IMR-90 (cell line): ENCODE measurements at places on chromosomes 2 and 18.

GRCh38 chr2:120514521-120514920 lies 168.6 kb downstream of the INHBB start:
- no peak for DNase-seq

DNA sequence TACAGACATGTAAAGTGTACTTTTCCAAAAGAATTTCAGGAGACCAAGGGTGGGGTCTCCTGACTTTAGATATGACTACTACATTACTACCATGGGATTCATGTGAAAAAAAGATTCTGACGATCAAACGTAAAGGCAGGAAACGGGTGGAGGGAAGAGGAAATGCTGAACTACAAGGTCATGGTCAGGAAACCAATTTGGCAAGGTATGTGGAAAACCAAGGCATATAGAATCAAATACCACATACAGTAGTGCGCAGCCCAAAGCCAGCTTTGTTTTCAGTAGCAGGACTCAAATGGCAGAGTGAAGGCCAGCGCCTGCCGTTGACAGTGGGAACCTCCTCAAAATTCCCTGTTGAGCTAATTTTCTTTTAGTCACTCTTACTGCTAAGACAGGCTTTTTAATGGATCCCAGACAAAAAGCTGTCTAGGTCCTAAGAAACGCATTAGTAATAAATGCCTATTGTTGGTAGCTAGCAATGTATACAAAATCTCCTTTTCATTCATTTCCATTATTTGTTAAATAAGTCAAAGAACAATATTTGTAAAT lies 57.6 kb upstream of the SERTAD2 start:
- DNase-seq = no peak

DNA sequence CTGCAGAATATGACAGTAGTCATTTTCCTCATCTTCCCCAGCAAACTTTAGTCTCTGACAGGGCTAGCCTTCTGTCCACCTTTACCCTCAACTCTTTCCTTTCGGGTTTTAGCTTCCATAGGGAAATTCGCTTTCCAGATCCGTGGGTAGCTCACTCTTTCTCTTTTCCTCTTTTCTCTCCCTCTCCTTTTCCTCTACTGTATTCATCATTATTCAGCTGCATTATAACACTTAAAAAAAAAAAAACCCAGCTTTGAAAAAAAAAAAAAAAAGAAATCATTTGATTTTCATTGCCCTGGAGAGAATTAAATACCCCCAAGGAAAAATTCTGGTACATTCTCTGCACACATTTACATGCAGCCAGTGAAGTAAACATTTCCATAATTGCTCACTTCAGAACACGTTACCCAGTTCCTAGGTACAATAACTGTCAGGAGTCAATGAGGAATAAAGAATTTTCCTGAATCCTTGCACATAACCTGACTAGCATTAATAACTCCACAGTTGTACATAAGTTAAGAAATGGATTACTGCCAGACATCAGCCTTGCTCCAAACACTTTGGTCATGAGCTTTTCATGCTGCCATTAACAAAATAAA lies 63.5 kb downstream of the ZNF521 start:
- DNase-seq = no peak

- no peak for DNase-seq
Observed at GRCh38 chr2:22209545-22209944, 1085.8 kb downstream of the TDRD15 start.

DNA sequence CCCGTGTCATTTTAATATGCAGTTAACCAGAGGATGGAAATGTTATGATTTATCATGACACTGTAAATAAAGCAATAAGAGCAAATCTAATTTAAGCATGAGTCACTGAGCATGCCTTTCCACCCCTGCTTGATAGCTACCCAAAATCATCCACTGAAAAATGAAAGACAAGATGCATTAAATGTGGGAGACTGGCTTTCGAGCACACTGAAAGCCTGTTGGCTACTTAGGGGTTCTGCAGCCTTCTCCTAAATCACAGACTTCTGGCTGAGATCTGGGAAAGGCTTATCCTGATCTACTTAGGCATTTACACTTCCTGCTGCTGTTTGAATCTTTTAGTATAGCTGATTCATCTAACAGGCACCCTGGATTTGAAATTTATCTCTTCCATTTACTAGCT lies 778.3 kb upstream of the CDH7 start:
- DNase-seq = no peak

DNA sequence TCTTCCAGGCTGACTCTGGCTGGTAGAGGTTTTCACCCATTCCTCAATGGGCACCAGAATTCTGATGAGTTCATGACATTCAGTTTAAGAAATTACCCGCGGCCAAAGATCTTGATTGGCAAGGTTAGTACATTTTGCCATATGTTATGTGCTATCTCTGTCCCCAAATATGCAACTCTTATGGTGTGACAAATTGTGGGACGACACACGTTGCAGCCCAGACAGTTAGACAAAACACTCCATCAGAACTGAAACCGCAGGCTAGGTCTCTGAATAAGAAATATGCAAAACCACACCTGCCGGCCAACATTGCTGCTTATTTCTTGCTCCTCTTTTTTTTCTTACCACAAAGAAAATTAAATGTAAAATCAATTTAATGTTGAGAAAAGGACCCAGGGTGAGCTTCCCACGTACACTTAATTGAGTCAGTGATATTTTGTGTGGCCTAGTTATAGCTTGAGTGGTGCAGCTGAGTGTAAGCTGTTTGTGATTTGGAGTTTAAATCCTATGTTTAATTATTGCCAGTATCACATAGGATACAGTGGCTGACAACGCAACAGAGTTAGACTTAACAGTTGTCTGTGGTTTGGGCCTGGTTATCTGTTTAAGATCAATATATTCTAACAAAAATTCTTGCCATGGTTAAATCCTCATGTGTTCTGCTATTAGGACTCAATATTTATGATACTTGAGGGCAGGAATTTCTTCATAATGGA lies 35.7 kb upstream of the LTBP1 start:
- DNase-seq = no peak

GRCh38 chr2:225122583-225123486 lies 80.6 kb upstream of the DOCK10 start:
- peak; percentile 47 for DNase-seq

DNA sequence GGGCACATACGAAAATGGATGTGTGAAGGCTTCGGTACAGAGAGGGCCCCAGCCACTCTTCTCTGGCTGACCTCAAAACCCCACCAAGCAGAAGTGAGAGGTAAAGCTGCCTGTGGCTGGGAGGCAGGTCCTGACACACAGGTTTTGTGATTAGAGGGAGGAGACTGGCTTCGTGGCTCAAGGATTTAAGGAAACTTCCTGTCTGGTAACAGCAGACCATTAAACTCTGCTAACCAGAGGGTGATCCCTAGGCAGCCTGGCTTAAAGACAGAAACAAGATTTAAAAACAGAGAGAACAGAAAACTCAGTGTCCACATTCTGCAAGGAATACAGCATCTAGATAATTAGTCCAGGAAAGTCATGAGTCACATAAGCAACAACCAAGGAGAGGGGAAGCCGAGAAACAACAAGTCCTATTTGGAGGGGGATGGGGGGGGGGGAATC lies 101.9 kb downstream of the NFATC1 start:
- DNase-seq = peak; percentile 4

DNA sequence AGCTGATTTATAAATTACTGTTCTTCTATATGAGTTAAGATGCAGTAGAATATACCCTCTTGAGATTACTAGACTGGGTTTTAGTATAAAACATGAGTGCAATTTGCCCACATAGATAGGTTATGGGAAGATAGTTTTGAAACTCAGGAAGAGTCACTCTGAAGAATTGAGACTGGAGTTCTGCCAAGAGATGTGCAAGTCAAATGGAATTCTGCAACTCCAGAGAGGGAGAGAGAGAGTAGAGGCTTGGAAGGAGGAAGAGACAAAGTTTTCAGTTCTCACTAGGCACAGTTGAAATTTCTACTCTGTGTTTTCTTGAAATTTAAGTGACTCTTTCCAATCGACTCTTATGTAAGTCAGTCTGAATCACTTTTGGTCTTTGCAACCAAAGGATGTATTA lies 878.8 kb downstream of the TSN start:
- peak; percentile 58 for DNase-seq

DNA sequence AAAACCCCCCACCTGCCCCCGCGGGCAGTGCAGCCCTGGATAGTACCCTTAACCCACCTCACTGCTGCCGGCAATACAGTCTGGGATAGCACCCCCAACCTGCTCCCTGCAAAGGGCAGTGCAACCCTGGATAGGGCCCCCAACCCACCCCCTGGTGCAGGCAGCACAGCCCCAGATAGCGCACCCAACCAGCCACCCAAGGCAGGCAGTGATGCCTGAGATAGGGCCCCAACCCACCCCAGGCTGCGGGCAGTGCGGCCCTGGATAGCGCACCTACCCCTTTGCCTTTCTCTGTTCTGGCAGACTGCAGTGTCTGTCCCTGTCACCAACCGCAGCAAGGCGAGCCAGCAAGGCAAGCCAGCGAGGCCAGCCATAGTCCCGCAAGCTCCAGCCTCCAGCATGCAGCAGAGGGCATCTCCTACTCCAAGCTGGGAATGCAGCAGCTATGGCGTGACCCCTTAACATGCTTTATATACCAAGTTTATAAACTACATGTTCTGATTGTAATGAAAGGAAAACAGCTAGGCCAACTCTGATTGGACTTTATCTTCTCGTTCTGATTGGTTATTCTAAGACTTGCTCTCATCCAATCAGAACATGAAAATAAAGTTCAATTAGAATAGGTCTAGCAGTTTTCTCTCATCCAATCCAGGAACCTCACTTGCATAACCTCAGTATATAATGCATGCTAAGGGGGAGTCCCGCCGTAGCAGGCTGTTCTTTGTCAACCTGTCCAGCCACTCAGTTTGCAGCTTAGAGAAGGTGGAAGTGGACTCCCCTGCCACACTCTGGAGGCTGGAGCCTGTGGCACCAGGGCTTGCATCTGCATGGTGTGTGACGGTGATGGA lies 34.1 kb upstream of the ANKRD62 start:
- DNase-seq = no peak

DNA sequence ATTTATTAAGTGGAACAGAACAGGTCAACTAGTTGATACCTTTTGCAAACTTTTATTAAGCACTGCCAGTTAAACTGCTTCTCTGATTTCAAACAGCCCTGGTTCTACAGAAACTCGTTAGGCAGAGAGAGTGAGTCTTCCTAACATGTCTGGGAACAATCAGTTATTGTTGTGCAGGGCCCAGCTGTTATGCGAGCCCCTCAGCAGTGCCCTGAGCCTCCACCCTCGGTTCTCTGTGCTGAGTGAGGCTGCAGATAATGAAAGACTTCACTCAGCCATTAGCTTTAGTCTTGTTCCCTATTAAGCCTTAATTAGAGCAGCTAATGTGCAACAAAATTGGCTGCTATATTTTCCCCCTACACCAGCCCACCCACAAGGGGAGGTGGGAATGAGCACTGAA lies 39.6 kb downstream of the KCTD18 start:
- DNase-seq = no peak

DNA sequence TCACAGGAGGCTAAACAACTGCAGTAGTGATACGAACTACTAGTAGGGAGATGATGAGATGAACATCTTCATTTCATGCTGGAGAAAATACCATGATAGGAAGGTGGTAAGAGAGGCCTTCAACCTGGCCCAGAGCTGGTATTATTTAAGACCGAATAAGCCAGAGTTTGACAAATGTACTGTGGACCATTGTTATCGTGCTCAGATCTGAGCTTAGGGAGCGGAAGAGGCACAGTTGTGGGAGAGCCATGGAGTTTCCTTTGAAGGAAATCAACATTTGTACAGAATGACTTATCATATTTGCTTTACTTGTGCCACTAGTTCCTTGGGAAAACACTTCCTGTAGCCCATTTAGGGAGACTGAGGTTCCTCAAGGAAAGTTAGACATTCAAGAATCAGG lies 260.6 kb upstream of the TNP1 start:
- no peak for DNase-seq

GRCh38 chr2:35891936-35892335 lies 463.6 kb upstream of the CRIM1 start:
- no peak for DNase-seq

- peak; percentile 99 for DNase-seq
Observed at GRCh38 chr2:191486584-191487320, 191.2 kb upstream of the NABP1 start.
